ENCODE measurements at places on chromosomes 3 and 15.

DNA sequence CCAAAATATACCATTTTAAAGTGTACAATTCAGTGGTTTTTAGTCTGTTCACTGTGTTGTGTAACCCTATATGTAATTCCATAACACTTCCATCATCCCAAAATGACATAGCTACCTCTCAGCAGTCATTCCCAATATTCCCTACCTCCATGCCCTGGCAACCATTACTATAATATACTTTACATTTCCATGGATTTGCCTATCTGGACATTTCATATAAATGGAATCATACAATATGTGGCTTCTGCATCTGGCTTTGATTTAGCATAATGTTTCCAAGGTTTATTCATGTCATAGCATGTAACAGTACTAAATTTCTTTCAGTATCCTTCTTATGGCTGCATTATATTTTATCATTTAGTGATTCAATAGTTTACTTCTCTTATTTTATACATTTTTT, 25.3 kb downstream of the FAM98B start:
- no peak for DNase-seq

DNA sequence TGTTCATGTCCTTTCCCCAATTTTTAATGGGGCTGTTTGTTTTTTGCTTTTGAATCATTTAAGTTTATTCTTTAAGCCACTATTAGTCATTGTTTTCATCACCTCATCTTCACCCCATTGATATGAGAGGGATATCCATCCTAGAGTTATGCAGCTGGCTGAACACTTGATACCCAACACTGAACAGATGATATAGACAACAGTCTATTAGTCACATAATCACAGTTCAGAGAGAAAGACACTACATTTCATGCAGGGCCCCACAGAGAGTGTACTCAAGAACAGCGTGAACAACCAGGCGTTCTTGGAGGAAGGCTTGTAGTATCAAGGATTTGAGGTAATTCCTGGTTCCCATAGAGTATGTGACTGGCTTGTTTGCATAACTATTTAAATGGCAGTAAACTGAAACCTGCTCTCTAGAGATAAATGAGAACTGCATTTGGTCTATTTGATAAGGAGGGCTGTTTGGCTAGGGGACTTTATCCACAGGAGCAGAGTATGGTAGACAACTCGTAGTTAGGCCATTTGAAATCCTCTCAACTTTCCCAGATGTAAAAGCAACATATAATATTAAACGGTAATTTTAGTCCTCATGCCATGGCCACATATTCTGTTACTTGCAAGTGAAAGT, 618.7 kb downstream of the SI start:
- DNase-seq: no peak

- no peak for DNase-seq
Measured at GRCh38 chr15:52382647-52383046, 87.0 kb upstream of the MYO5C start.

- DNase-seq: no peak
Measured at GRCh38 chr15:94234300-94234699, 2.9 kb downstream of the MCTP2 start.

DNA sequence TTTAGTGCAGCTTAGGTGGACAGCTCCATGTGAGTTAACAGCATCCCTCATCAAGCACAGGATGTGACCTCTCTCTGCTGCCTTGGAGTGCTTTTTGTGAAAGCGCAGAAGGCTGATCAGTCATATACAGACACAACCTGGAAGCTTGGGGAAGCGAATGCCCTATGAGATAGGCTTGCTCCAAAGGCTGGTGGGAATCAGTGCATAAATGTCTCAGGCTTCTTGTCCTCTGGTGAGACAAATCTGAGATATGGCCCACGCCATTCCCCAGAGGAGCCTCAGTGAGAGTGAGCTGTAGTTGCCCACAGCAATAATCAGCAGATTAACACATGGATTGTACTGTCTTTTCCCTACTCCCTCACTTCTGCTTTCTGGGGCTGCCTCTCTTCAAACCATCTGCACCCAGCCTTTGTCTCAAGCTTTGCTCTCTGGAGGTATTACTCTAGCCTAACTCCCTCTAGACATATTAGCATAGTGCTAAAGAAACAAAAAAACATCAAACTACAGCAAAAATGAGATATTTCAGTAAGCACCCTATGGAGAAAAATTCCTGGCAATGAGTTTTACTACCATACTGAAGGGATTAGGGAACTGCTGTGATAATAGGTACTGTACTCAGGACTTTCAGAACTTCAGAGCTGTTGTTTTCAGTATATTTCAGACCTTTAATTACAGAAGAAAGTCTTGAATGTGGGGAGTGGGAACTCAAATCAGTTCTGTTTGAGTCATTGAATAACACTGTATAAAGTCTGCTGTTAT, 113.7 kb downstream of the OXSM start:
- DNase-seq: no peak

DNA sequence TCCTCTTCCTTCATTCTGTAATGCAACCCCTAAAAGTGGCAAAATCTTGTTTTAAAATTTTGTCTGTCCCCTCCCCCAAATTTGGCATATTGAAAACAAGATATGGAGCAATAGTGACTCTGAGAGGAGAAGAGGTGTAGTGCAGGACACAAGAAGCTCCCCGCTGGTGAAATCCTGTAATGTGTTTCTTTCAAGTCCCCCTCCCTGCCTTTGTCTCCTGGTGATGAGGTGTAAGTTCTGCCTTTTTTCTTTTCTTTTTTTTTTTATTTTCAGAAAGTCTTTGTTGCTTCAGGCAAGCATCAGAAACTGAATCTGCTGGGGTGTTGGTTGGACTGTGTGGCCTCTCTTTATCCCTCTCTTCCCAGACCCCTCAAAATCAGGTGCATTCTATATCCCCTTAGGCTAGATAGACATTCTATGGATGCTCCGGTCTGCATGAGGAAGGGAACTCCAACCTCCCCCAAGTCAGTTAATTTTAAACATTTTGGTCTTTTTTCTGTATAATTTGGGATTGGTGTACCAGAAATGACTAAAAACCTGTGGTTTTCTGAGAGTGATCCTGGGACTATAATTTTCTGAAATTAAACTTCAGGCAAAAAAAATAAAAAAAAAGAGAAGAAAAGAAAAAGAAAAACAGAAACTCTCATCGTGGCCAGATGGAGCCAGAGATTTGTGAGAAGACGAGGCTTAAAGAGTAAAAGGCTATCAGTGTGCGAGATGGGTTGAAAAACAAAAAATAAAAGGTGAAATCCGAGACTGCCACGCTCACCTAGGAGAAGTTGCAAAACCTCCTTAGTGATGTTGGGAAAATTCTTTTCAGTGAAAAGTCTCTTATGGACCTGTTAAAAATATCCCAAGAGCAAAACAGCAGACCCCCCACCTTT, 21.4 kb downstream of the ACKR2 start:
- no peak for DNase-seq

- peak; percentile 39 for DNase-seq
Measured at GRCh38 chr3:198071602-198072287, 111.7 kb downstream of the LMLN start.

DNA sequence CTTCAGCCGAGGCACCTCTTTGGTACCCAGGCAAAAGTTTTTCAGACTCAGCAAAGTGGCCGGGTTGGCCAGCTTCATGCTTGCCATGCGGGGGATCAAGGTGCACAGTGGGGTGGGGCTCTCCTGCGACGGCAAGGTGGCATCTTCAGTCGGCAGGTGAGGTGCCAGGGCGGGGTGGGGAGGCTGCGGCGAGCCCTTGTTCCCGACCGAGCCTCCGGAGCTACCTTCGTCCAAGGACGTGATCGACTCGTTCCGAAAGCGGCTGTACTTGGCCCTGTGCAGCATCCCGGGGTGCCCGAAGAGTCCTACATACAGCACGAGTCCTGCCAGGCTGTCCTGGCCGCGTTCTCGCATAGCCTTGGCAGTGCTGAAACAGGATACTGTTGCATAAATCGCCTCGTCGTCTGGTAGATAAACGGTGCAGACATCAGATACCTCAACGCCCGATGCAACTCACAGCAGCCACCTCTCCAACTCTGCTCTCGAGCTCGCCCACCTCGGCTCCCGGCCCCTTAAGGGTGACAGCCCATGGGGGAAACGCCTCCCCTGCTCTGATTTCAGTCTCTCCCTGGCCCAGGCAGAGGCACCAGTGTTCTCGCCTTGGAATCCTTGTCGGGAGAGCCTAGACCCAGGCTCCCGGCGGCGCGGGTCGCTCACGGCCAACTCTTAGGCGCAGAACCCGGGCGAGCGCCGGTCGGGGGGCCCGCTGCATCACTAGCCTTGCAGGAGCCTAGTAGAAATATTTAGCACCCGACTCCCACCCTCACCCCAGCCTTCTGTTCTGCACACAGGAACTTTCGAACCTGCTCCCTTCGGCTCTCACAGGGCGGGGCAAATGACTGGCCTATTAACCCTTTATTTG, 826 bp downstream of the SHC4 start:
- no peak for DNase-seq
